ENCODE measurements at places on chromosomes 3 and 15.

- DNase-seq = peak; percentile 21
Measured at GRCh38 chr3:171417813-171418212, 42.4 kb downstream of the TNIK start.

DNA sequence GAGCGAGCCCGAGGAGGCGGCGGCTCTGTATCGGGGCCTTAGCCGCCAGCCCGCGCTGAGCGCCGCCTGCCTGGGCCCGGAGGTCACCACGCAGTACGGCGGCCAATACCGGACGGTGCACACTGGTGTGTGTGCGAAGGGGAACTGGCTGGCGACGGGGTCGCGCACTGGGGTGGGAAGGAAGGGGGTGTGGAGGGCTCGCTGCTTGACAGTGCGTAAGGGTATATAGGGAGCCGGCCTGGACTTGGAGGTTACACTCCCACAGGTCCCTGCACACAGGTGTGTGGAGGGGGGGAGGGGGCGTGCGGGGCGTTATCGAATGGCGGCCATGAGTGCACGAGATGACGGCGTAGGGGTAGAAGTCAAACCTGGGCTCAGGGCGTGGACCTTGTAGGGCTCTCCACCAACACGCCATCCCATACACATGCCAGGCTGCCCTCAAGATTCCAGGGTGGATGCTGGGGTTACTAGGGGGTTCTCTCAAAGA lies 389 bp downstream of the APEH start:
- DNase-seq = no peak

DNA sequence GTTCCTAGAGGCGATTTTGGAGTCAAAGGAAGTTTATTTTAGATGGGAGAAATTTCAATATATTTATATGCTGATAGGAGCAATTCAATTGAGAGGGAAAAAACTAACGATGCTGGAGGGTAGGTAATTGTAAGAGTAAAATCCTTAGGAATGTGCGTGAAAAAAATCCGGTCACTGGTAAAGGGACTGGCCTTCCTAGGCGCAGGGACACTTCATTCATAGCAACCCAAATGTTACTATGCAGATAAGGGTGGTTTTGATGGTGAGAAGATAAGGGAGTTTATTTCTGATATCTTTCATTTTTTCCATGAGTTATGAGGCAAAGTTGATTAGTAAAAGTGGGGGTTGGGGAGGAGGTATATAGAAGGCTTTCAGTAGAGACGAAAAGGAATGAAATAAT lies 1.1 kb upstream of the PIAS1 start:
- no peak for DNase-seq

GRCh38 chr3:14278265-14278798 lies 99.7 kb downstream of the LSM3 start:
- DNase-seq = no peak

DNA sequence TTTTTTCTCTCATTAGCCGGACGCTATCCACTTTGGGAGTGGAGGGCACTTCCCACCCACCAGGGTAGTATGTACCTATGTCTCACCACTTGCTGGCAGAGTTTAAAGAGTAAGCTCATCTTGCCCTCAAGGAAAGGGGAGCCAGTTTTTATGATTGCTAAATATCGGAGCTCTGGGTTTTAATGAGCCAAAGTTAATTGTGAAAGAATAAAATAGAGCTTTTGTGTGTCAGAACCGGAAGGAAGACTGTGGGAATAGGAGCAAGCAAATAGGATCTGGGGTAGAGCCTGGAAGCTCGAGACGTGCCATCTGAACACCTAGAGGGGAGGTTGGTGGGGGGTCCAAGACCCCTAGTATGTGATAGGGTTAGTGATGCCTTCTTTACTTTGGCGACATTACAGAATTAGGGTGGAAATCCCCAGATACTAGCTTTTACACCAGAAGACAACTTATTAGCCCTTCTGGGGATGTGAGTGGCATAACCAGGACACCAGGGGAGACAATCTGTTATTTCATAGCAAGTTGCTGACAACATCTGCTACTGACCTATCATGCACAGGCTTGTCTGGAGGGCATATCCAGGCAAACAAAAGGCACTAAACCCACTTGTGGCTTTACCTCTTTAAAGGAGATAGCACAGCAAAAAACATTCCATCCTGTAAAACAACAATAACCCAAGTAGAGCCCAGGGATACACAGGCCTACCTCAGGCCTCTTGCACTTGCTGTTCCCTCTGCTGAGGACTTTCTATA lies 333.8 kb downstream of the ZNF621 start:
- DNase-seq = no peak

DNA sequence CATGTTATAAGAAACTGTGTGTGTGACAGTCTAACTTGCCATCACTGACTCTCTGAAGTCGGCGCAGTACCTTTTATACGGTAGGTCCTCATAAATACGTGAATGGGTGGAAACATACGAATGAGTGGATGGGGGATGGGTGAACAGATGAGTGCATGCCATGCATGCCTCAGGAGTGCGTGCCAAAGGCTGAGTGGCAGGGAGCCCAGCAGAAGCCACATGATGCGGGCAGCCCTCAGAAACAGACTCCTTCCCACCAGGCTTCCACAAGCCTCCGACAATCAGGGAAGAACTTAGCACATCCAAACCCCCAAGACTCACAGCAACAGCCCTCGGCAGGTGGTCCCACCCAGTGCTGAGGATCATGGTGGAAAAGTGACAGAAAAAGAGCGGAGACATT lies 16.7 kb downstream of the HCN4 start:
- DNase-seq = no peak

- no peak for DNase-seq
Measured at GRCh38 chr3:42263354-42264346, 2.3 kb downstream of the CCK start.

All from kidney epithelial cell (primary cell).